ENCODE measurements at places on chromosomes 6 and 20. TPM values are rescaled to one million over a fixed set of nuclear protein-coding genes. Genes with fewer than 3 reads are reported as not detected.

The TEAD3 gene
- 20.6 TPM for total RNA-seq

The DEFB132 gene
- not detected for total RNA-seq

The TPX2 gene
- total RNA-seq, result 21.9 TPM

The ADGB gene
- total RNA-seq, result 0.04 TPM

The SLC22A23 gene
- 1.1 TPM for total RNA-seq

The C6orf163 gene
- total RNA-seq, result 3.8 TPM

The ANKRD66 gene
- 0.66 TPM for total RNA-seq

The PSORS1C1 gene
- total RNA-seq, result 1.3 TPM

The FGD2 gene
- total RNA-seq, result 4.1 TPM

DNA sequence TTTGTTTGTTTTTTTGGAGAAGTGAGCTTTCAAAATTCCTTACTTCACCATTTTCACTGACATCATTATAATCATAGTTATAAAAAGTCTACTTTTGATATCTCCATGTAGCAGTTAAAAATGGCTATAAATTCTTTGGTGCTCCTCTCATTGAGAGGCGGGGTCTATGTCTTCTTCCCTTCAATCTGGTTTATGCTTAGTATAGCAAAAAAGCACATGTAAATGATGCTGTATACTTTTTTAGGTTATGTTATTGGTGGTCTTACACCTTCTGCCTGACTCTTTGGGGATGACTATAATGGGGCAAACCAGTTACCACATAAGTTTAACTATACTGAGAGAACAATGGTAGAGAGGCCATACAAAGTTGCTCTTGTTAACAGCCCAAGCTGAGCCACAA is 289.6 kb downstream of the EPM2A start:
- H3K4me1 ChIP-seq, result no peaks in the 10 kb centered on the region
- DNase-seq, result no peak
- H3K27me3 ChIP-seq, result no peaks in the 10 kb centered on the region
- no peak overlapping the region for H3K4me3 ChIP-seq
- no peak overlapping the region for H3K27ac ChIP-seq

DNA sequence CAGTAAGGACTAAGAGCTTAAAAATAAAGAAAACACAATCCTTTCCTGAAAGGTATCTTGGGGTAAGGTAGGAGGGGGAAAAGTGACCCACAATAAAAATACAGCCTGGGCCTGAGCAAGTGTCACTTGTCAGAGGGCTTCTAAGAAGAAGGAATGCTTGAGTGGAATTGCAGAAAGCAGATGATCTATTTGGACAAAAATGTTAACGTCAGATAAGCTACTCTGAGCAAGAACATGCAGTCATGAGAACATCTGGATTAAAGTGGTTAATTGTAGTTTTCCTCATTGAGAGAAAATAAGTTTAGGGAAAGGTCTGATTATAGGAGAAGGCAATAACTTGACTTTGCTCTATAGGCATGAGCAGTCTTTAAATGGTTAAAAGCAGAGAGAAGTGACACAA is 581.9 kb downstream of the HTR1B start:
- H3K27ac ChIP-seq, result no peak overlapping the region
- H3K4me1 ChIP-seq, result peaks cover 3% of the 10 kb centered on the region
- no peaks in the 10 kb centered on the region for H3K27me3 ChIP-seq
- no peak for DNase-seq
- no peaks in the 10 kb centered on the region for H3K36me3 ChIP-seq

GRCh38 chr20:36808317-36809257 is 35.0 kb upstream of the DSN1 start:
- H3K27me3 ChIP-seq, result no peaks in the 10 kb centered on the region
- peaks cover 86% of the 10 kb centered on the region for H3K36me3 ChIP-seq
- DNase-seq, result peak; percentile 33
- peaks cover 4% of the 10 kb centered on the region for H3K4me1 ChIP-seq
- peak overlapping the region; percentile 38 for H3K27ac ChIP-seq
- H3K4me3 ChIP-seq, result no peak overlapping the region

GRCh38 chr20:11112832-11113231 is 439.0 kb upstream of the JAG1 start:
- no peaks in the 10 kb centered on the region for H3K27me3 ChIP-seq
- H3K36me3 ChIP-seq, result no peaks in the 10 kb centered on the region
- no peak overlapping the region for H3K4me3 ChIP-seq
- peaks cover 4% of the 10 kb centered on the region for H3K4me1 ChIP-seq

- no peaks in the 10 kb centered on the region for H3K4me1 ChIP-seq
- no peak overlapping the region for H3K27ac ChIP-seq
- no peak for DNase-seq
These were observed 271.0 kb upstream of the HSF2 start for GRCh38 chr6:122128445-122128844.

DNA sequence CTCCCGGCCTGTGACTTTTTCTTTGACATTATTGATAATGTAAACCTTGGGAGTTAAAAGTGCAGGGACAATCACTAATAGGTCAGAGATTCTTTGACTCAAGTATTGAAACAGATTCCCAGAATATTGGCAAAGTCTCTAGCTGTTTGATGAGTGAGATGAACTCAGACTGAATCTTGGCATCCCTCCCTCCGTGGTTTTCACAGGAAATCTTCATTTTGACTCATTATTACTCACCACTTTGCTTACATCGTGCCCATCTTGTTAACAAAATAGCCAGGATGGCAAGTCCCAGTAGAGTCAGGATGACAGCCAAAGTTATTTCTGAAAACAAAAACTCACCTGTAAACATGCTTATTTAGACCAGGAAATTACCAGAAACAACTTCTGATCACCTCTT is 2.0 kb downstream of the TSBP1 start:
- DNase-seq, result no peak
- H3K4me3 ChIP-seq, result no peak overlapping the region
- no peaks in the 10 kb centered on the region for H3K36me3 ChIP-seq
- no peaks in the 10 kb centered on the region for H3K27me3 ChIP-seq

DNA sequence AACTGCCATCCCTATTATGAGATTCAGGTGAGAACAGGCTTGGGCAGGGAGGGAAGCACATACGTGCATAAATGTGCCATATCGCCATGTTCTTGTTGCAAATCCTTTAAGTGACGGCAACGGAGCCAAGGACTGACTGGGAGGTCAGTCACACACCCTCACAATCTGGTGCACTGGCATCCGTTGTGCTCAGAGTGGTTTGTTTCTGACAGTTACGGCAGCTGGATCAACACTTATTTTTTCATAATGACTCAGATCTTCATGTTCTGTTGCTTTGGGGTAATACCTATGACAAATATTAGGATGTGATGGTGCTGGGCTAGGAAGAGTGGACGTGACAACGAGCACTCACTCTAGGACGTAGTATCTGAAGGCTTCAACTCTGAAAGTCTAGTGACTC is 56.2 kb upstream of the PREP start:
- H3K4me3 ChIP-seq, result no peak overlapping the region
- H3K36me3 ChIP-seq, result no peaks in the 10 kb centered on the region
- H3K4me1 ChIP-seq, result no peaks in the 10 kb centered on the region

- no peaks in the 10 kb centered on the region for H3K36me3 ChIP-seq
- no peaks in the 10 kb centered on the region for H3K27me3 ChIP-seq
- H3K27ac ChIP-seq, result no peak overlapping the region
These were observed 313.0 kb downstream of the FRK start for GRCh38 chr6:115747719-115748118.

- no peak overlapping the region for H3K27ac ChIP-seq
- H3K4me1 ChIP-seq, result peaks cover 7% of the 10 kb centered on the region
- H3K4me3 ChIP-seq, result no peak overlapping the region
- H3K27me3 ChIP-seq, result no peaks in the 10 kb centered on the region
These were observed 94.7 kb downstream of the CLIC5 start for GRCh38 chr6:45920819-45921511.

GRCh38 chr6:124825564-124825963 is 136.7 kb upstream of the RNF217 start:
- H3K27ac ChIP-seq, result no peak overlapping the region
- H3K4me1 ChIP-seq, result peaks cover 6% of the 10 kb centered on the region
- H3K27me3 ChIP-seq, result no peaks in the 10 kb centered on the region

- no peaks in the 10 kb centered on the region for H3K36me3 ChIP-seq
- H3K27ac ChIP-seq, result peak overlapping the region; percentile 62
- H3K4me1 ChIP-seq, result peaks cover 42% of the 10 kb centered on the region
- peak; percentile 52 for DNase-seq
These were observed 1.5 kb upstream of the STX16 start for GRCh38 chr20:58649288-58650180.

GRCh38 chr6:151958332-151958731 is 150.8 kb downstream of the ESR1 start:
- H3K36me3 ChIP-seq, result no peaks in the 10 kb centered on the region
- no peaks in the 10 kb centered on the region for H3K27me3 ChIP-seq
- no peaks in the 10 kb centered on the region for H3K4me1 ChIP-seq
- H3K27ac ChIP-seq, result no peak overlapping the region
- H3K4me3 ChIP-seq, result no peak overlapping the region

GRCh38 chr6:15143086-15143485 is 102.8 kb upstream of the JARID2 start:
- no peaks in the 10 kb centered on the region for H3K4me1 ChIP-seq
- H3K4me3 ChIP-seq, result no peak overlapping the region
- H3K36me3 ChIP-seq, result no peaks in the 10 kb centered on the region
- DNase-seq, result no peak
- H3K27me3 ChIP-seq, result no peaks in the 10 kb centered on the region

- no peak overlapping the region for H3K27ac ChIP-seq
- no peak overlapping the region for H3K4me3 ChIP-seq
- peak; percentile 65 for DNase-seq
- H3K27me3 ChIP-seq, result no peaks in the 10 kb centered on the region
These were observed 39.0 kb upstream of the NEDD9 start for GRCh38 chr6:11271228-11272020.

DNA sequence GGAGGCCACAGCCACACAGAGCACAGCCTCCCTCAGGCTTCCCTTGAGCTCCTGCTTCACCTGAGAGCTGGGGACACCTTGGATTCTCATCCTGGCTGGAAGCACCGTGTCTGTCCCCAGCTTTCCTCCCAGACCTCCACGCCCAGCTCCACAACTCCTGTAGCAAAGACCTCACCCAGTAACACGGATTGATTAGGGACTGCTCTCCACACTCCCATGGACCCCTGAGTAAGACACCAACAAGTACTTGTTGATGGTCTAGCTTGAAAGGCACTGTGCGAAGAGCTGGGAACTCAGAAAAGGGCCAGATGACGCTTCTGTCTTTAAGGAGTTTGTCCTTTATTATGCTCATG is 109.6 kb downstream of the DLL1 start:
- no peak overlapping the region for H3K4me3 ChIP-seq
- peaks cover 11% of the 10 kb centered on the region for H3K27me3 ChIP-seq
- no peak overlapping the region for H3K27ac ChIP-seq

DNA sequence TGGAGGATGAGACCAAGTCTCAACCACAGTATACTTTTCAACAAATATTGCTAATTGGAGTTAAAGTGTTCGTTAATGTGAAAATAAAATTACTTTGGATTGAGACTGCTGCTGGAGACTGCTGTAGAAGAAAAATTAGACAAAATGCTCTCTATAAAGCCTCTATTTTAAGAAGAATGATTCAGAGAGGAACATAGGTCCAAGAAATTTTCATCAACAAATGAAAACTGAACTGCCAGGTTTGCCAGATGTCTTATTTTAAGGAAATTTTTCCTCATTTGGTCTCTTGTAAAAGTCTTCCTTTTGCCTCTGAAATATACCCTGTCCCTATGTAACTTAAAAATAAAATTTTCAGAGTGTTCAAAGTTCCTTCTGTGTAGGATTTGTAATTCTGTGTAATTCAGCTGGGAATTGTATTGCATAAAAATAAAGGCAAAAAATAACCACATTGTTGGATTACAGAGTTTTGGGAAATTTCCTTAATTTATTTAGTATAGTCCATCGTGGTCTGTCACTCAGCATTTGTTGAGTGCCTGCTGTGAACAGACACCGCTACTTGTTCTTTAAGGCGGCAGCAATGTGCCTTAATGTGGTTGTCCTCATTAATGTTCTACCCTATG is 27.4 kb downstream of the ANKS1A start:
- no peaks in the 10 kb centered on the region for H3K27me3 ChIP-seq
- H3K27ac ChIP-seq, result no peak overlapping the region
- peaks cover 7% of the 10 kb centered on the region for H3K4me1 ChIP-seq
- DNase-seq, result peak; percentile 69
- no peaks in the 10 kb centered on the region for H3K36me3 ChIP-seq

DNA sequence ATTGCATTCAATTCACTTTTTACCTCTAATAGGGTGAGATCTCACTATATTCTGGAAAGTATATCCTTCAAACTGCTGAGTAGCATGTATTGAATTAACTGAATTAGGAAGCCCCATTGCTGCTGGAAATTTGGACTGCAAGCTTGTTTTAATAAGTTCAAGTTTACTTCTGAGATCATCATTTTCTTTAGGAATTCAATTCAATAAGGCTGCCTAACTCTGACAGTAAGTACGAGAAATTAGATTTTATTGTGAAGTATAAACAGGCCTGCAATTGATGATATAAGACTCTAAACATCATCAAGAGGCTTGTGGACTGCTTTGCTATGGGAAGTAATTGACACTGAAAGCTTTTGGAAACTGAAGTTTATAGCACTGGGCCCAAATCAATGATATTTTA is 44.4 kb downstream of the OGFRL1 start:
- DNase-seq, result no peak
- no peaks in the 10 kb centered on the region for H3K36me3 ChIP-seq
- no peak overlapping the region for H3K27ac ChIP-seq
- H3K4me1 ChIP-seq, result no peaks in the 10 kb centered on the region

GRCh38 chr6:148747471-148748165 is 788 bp downstream of the UST start:
- H3K36me3 ChIP-seq, result no peaks in the 10 kb centered on the region
- H3K4me1 ChIP-seq, result peaks cover 29% of the 10 kb centered on the region
- peak overlapping the region; percentile 84 for H3K27ac ChIP-seq
- H3K4me3 ChIP-seq, result peak overlapping the region; percentile 80
- DNase-seq, result peak; percentile 69
- peaks cover 31% of the 10 kb centered on the region for H3K27me3 ChIP-seq

GRCh38 chr20:1860446-1860845 is 34.8 kb upstream of the SIRPA start:
- H3K4me1 ChIP-seq, result peaks cover 14% of the 10 kb centered on the region
- peaks cover 6% of the 10 kb centered on the region for H3K27me3 ChIP-seq
- no peaks in the 10 kb centered on the region for H3K36me3 ChIP-seq

DNA sequence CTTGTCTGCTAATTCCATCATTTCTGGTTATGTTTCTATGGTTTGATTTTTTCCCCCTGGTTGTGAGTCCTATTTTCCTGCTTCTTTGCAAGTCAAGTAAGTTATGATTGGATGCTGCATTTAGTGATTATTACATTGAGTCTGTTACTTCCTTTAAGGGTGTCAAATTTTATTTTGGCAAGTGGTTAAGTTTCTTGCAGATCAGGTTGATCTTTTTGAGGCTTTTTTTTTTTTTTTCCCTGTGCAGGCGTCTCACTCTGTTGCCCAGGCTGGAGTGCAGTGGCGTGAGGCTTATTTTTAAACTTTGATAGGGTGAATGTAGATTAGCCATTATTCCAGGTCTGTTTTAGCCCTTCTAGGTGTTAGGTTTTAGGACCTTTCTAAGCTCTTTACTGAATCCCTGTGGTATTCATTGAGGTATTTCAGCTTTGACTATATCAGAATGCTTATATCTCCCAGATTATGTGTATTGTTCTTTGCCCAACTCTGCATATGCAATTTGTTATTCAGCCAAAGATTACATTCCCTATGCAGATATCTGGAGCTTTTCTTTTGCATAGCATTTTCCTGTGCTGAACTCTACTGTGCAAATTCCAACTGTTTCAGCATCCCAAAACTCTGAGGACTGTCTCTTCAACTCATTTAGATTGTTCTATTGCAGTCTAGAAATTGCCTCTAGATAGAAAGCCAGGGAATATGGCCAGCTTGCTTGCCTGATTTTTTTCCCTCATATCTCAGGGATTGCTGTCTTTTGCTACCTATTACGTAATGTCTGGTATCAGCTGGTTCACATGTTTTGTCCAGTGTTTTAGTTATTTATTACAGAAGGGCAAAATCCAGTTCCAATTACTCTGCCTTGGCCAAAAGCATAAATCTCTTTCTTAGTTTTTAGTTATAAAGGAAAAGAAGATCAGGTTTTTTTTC is 113.3 kb downstream of the AFG1L start:
- H3K27ac ChIP-seq, result peak overlapping the region; percentile 37
- peaks cover 3% of the 10 kb centered on the region for H3K4me1 ChIP-seq
- no peaks in the 10 kb centered on the region for H3K27me3 ChIP-seq
- DNase-seq, result peak; percentile 93
- no peaks in the 10 kb centered on the region for H3K36me3 ChIP-seq
- H3K4me3 ChIP-seq, result no peak overlapping the region

Data from muscle of leg (tissue), 16 donors.